ENCODE measurements at places on chromosomes 1 and 21.
A peak's percentile ranks its signal among the peaks of the same experiment; 100 is the strongest.

GRCh38 chr21:43954042-43954441 lies 58.1 kb upstream of the TRAPPC10 start:
- no peaks in the 10 kb centered on the region for H3K36me3 ChIP-seq
- DNase-seq = no peak
- H3K27me3 ChIP-seq = no peaks in the 10 kb centered on the region
- H3K27ac ChIP-seq = no peak overlapping the region
- H3K4me1 ChIP-seq = no peaks in the 10 kb centered on the region

DNA sequence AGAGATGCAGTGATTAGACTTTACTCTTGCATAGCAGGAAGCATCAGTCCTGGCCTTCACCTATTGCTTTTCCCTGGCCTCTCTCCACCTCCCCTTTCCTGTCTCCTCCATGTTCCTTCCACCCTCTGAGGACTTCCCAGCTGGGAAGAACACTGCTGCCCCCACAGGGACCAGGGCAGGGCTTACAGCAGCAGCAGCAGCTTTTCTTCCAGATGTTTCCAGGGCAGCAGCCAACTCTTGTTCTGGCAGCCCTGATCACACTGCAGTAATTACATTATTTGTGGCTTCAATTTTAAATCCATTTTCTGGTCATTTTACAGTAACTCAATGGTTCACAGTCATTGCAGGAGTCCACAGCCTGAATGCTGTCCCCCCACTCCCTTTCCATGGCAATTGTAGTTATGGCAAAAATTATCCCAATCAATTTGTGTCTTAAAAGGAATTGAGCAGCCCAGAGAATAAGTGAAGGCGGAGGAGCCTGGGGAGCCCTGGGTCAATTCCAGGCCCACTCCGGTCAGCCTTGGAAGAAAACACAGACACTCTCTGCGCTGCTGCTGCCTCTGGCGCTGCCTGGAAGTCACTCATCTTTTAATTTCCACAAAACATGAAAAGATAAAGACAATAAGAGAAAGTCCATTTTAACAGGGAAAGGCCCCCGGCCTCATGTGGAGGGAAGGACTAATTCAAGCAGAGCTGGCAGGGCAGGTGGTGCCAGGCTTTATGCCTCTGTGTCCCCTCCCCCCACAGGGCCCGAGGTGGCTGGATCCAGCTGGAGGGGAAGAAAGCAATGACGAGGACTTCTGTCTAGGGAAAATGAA lies 148.6 kb downstream of the GRIK3 start:
- no peaks in the 10 kb centered on the region for H3K27me3 ChIP-seq
- no peak overlapping the region for H3K4me3 ChIP-seq
- no peaks in the 10 kb centered on the region for H3K36me3 ChIP-seq
- H3K4me1 ChIP-seq = no peaks in the 10 kb centered on the region

- no peak overlapping the region for H3K27ac ChIP-seq
- no peaks in the 10 kb centered on the region for H3K36me3 ChIP-seq
- no peak overlapping the region for H3K4me3 ChIP-seq
- no peaks in the 10 kb centered on the region for H3K27me3 ChIP-seq
- no peaks in the 10 kb centered on the region for H3K4me1 ChIP-seq
These were observed 540.1 kb upstream of the RGS18 start for GRCh38 chr1:191618181-191618580.

DNA sequence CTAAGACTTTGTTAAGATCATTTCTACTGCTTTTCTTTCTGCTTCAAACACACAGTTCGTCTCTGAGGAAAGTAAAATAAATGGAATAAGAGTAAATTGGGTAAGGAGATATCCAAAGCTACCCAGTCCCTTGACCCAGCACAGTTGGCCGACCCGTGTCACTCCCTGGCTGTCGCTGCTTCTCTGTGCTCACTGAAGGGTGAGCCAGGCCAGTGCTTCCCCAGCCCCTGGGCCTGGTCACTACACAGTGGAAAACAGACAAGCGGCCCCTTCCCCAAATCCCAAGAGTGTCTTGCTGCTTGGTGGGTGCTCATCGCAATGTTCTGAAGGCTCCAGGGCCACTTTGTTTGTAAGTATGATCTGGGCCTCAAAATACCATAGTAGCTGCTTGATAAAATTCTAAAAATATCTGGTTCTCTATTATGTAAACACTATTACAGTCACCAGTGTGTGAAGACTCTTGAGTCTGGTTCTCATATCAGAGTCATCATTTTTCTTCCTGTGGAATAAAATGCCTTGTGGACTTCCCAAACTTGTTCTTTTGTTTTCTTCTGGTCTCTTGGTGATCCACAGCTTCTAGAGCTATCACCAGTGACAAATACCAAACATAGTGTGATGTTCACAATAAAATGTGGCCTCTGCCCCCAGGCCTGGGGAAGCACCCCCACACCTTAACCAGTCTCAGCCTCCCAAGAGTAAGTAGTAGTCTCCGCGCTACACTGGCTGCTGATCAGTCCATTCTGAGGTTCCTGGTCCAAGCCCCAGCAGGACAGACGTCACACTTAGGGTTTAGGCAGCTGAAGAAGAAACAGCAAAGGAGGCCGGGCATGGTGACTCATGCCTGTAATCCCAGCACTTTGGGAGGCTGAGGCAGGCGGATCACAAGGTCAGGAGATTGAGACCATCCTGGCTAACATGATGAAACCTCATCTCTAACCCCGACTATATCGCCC lies 106.2 kb downstream of the DHRS3 start:
- peaks cover 5% of the 10 kb centered on the region for H3K4me1 ChIP-seq
- H3K36me3 ChIP-seq = peaks cover 7% of the 10 kb centered on the region
- H3K4me3 ChIP-seq = no peak overlapping the region
- H3K27ac ChIP-seq = no peak overlapping the region
- no peak for DNase-seq

DNA sequence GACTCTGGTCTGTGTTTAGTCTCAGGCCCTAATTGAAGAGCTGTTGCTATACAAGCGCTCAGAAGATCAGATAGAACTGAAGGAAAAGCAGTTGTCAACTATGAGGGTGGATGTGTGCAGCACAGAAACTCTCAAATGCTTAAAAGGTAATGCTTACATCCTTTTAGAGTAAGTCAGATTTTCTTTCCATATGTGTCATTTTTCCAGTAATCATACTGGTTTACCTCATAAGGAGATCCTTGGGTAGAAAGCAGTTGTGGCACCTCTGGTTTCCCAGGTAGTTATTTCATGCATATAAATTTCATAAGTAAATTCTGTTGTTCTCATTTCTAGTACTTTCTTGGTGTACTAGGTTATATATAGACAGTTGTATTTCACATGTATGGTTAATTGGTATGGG lies 43.0 kb upstream of the TARS2 start:
- H3K4me1 ChIP-seq = no peaks in the 10 kb centered on the region
- peaks cover 75% of the 10 kb centered on the region for H3K36me3 ChIP-seq
- no peak overlapping the region for H3K4me3 ChIP-seq
- no peak for DNase-seq
- H3K27ac ChIP-seq = no peak overlapping the region

DNA sequence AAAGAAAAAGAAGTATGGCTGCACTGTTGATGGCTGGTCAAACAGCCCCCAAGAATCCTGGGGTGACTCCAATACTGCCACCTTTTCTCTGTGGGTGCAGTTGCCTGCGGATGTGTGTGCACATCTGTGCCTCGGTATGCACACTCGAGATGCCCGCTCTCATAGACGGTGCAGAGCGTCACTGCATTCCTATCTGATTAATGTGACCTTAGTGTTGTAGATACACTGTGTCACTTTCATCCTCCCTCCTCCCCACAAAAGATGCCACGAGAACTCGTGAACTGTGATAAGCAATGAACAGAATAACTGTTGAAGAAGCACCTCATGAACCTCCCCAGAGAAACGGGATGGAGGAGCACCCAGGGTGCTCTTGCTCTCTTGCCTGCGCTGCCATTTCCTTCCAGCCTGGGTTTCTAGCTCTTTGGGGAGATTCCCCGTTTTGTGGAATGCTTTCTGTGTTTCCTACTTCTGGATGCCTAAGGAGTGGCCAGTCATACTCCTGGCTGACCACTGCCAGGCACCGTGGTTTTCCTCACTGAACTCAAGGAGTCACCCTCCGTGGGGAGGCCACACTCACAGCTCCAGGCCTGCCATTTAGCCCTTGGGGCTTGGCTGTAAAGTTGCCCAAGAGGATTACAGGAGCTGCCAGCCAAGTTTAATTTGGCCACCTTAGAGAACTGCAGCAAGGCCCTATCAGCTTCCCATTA lies 32.0 kb downstream of the NTPCR start:
- no peak for DNase-seq
- no peaks in the 10 kb centered on the region for H3K27me3 ChIP-seq
- no peak overlapping the region for H3K4me3 ChIP-seq
- H3K27ac ChIP-seq = no peak overlapping the region
- H3K4me1 ChIP-seq = no peaks in the 10 kb centered on the region

DNA sequence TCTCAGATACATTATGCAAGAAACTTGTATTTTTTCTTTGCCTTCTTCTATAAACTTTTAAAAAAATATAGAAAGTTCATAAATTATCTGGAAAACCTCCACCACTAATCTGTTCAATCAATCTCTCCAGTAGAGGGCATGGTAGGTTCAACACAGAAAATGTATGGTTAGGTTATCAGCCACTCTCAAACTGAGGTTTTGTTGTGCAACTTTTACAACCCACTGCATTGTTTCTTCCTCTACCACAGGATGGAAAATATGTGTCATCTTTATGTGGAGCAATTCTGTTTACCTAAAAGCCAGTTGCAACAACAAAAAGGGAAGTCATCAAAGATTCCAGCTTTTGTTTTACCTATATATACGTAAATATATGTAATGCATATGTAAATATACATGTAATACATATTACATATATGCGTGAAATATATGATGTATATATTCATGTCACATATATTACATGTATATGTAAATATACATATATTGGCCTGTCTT lies 3.0 kb upstream of the RGS2 start:
- no peak overlapping the region for H3K27ac ChIP-seq
- peaks cover 1% of the 10 kb centered on the region for H3K36me3 ChIP-seq
- H3K4me1 ChIP-seq = no peaks in the 10 kb centered on the region
- no peak for DNase-seq

- H3K36me3 ChIP-seq = no peaks in the 10 kb centered on the region
- no peaks in the 10 kb centered on the region for H3K4me1 ChIP-seq
- H3K4me3 ChIP-seq = peak overlapping the region; percentile 95
- H3K27ac ChIP-seq = no peak overlapping the region
These were observed 797 bp downstream of the WDR47 start for GRCh38 chr1:109040989-109041620.

DNA sequence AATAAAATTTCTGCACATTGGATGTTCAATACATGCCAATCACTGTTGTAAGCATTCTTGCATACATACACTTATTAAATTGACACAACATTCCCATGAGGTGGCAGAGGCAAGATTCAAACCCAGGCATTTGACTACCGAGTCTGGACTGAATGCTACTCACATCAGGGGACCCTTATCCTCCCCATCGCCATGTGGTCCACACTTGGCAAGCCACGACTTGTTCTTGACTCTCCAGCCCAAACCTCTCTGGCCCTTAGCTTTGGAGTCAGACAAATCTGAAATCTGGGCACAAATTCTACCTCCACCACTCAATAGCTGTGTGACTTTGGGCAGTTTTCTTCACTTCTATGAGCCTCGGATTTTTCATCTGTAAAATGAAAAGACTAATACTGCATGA lies 57.1 kb downstream of the NMNAT2 start:
- peaks cover 2% of the 10 kb centered on the region for H3K36me3 ChIP-seq
- DNase-seq = no peak
- H3K4me3 ChIP-seq = no peak overlapping the region
- no peaks in the 10 kb centered on the region for H3K27me3 ChIP-seq
- no peaks in the 10 kb centered on the region for H3K4me1 ChIP-seq
- H3K27ac ChIP-seq = no peak overlapping the region

DNA sequence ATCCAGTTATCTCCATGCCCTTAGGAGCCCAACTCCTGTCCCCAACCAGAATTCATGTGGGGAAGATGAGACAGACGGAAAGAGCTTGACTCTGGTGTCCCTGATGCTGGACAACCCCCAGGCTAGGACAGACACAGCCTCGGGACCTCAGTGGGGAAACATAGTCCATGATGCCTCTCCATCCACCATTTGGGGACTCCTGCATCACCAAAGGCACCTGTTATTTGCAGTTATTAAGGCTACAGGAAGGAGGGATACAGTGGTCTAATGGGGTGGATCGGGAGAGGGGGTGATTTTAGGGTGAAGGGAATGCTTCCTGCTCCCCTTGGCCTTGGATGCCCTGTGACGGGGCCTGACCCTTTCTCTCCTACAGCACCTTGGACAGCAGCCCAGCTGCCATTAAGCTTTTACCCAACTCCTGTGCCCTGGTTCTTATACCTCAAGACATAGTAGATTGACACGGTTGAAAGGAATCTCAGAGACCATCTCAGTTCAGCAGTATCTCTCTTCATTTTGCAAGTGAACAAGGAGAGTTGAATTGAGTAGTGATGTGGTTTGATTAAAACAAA lies 111.6 kb downstream of the MATN1 start:
- DNase-seq = no peak
- H3K4me1 ChIP-seq = no peaks in the 10 kb centered on the region
- H3K36me3 ChIP-seq = no peaks in the 10 kb centered on the region
- H3K27ac ChIP-seq = no peak overlapping the region
- no peaks in the 10 kb centered on the region for H3K27me3 ChIP-seq

GRCh38 chr1:43368646-43369020 lies 822 bp upstream of the ELOVL1 start:
- peaks cover 17% of the 10 kb centered on the region for H3K36me3 ChIP-seq
- H3K4me3 ChIP-seq = peak overlapping the region; percentile 69
- DNase-seq = no peak
- no peak overlapping the region for H3K27ac ChIP-seq
- no peaks in the 10 kb centered on the region for H3K27me3 ChIP-seq
- H3K4me1 ChIP-seq = no peaks in the 10 kb centered on the region

GRCh38 chr1:87800006-87800405 lies 471.3 kb downstream of the LMO4 start:
- no peak for DNase-seq
- no peak overlapping the region for H3K27ac ChIP-seq
- H3K4me1 ChIP-seq = no peaks in the 10 kb centered on the region
- H3K36me3 ChIP-seq = no peaks in the 10 kb centered on the region

GRCh38 chr1:65420590-65421350 lies at the start of the genes LEPR and LEPROT:
Gene LEPR (plus strand): TSS chr1:65420668. CDS start chr1:65565566, 144,898 bp downstream.
Gene LEPROT (plus strand): TSS chr1:65420668. CDS start chr1:65420725, 57 bp downstream.
- H3K4me3 ChIP-seq = no peak within 1 kb of the TSS
- no peak for DNase-seq
- H3K27me3 ChIP-seq = no peaks in the 10 kb centered on the region
- peaks cover 19% of the 10 kb centered on the region for H3K36me3 ChIP-seq

GRCh38 chr1:234111458-234112142 lies 207.1 kb downstream of the SLC35F3 start:
- H3K36me3 ChIP-seq = no peaks in the 10 kb centered on the region
- H3K4me3 ChIP-seq = no peak overlapping the region
- H3K27me3 ChIP-seq = no peaks in the 10 kb centered on the region
- H3K27ac ChIP-seq = no peak overlapping the region
- H3K4me1 ChIP-seq = no peaks in the 10 kb centered on the region

GRCh38 chr1:171179318-171180227 lies 5.5 kb upstream of the FMO2 start:
- no peak overlapping the region for H3K4me3 ChIP-seq
- H3K36me3 ChIP-seq = no peaks in the 10 kb centered on the region

- H3K36me3 ChIP-seq = no peaks in the 10 kb centered on the region
- no peak for DNase-seq
- H3K27ac ChIP-seq = no peak overlapping the region
These were observed 50.8 kb downstream of the TOMM20 start for GRCh38 chr1:235077571-235078479.

Data from H9 (cell line).